NCI-H1694 (cell line): ENCODE measurements at places on chromosomes 5 and 9.

DNA sequence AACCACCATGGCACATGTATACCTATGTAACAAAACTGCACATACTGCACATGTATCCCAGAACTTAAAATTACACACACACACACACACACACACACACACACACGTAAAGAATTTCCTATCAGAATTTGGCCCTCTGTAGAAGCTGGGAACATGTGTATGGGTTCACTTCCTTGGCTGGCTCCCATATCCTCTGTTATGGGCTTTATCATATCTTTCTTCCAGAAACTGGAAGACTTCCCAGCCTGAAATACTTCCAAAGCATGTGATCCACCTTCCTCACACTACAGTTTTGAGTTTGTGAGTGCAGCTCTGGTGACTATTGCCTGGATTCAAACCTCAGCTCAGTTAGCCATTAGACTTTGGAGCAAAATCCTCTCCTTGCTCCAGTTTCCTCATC is 78.6 kb upstream of the GDNF start:
- no peak for DNase-seq

- no peak for DNase-seq
Measured at GRCh38 chr5:169651526-169651925, 14.5 kb downstream of the DOCK2 start.

DNA sequence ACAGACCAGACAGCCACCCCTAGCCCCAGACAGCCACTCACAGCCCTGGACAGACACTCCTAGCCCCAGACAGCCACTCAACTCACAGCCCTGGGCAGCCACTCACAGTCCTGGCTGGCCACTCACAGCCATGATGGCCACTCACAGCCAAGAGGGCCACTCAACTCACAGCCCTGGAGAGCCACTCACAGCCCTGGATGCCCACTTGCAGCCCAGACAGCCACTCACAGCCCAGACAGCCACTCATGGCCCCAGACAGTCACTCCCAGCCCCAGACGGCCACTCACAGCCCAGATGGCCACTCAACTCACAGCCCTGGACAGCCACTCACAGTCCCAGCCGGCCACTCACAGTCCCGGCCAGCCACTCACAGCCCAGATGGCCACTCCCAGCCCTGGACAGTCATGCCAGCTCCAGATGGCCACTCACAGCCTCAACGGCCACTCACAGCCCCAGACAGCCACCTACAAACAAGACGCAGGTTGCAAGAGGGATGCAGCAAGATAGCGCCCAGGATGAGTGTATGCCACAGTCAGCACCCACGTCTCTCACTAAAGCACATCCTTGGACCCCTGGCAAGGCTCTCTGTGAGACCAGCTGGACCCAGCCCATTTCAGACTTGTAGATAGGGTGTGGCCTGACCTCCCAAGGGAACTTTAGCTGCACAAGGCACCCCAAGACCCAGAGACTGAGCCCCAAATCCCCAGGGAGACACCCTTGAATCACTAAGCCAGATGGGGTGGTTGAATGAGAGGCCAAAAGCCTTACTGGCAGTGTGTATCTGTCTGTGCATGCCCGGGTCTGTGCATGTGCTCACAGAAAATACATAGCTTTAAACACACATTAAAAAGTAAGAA is 22.4 kb downstream of the ZDHHC11B start:
- DNase-seq: no peak

DNA sequence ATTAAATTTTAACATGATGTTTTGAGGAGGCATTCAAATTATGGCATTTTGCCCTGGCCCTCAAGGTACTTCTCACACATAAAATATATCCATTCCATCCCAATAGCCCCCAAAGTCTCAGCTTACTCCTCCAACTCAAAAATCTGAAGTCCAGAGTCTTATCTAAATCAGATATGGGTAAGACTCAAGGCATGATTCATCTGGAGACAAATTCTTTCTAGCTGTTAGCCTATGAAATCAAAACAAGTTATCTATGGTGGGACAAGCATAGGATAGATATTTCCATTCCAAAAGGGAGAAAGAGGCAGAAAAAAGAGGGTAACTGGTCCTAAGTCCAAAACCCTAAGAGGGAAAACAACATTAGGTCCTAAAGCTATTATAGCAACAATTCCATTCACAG is 408.4 kb downstream of the ZNF608 start:
- no peak for DNase-seq

DNA sequence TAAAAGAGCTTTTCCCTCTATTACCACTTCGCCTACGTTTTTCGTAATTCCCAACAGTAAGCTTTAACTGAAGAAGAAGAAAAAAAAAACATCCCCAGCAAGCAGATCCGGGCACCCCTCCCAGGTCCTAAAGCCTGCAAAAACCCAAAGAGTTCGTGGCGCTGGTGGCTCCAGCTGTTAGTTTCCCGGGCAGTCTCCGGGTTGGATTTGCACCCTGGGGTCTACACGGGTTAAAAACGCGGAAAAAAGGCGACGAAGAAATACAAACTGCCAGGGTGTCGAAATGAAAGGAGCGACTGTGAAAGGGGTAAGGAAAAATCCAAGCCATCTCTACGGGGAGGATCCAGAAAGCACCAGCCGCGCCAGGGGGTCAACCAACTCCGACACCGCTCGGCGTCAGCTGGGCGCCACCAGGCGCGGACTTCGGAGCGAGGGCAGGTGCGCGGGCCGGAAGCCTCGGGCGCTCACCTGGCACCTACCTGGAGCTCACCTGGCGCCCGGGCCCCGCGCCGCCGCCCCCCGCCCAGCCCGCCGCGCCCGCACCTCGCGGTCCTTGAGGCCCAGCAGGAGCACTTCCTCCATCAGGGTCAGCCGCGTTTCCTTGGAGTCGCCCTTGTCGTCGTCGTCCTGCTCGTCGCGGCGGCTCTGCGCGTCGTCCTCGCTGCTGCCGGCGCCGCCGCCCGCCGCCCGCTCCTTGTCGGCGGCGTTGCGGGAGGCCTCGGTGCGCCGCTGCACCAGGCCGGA is 680 bp downstream of the GOLPH3 start:
- peak; percentile 64 for DNase-seq

- no peak for DNase-seq
Measured at GRCh38 chr5:97165726-97166125, 17.3 kb downstream of the RIOK2 start.

DNA sequence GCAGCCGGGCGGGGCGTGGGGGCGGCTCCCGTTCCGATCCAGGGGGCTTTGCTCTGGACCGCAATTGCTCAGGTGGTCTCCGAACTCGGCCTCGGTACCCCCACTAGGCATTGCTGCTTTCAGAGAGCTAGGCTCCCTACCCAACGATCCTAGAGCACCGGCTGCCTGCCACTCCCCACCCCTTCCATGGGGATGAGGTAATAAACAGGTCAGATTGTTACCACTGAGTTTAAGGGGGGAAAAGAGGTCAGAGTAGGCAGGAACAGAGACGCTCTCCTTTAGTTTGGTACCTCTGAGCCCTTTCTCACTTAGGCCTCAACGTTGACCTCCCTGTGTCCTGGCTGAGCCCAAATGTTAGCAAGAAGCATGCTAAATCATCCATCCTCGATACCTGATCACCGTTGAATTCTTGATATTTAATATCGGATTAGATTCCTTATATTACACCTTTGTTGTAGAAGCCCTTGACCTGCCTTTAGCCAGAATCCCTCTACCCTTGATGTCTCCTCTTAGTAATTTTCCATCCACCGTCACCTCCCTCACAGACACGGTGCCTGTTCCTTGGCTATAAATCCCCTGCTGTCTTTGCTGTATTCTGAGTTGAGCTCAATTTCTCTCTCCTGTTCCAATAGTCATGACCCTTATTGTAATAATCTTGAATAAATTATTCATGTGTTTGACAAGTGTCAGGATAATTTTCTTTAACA is 588 bp upstream of the PLPP1 start:
- DNase-seq: no peak

GRCh38 chr9:557601-558201 is 283.8 kb upstream of the DMRT1 start:
- DNase-seq: no peak

GRCh38 chr5:147208134-147208533 is 26.7 kb upstream of the STK32A start:
- DNase-seq: no peak

- DNase-seq: no peak
Measured at GRCh38 chr5:31983851-31984250, 190.3 kb downstream of the GOLPH3 start.

DNA sequence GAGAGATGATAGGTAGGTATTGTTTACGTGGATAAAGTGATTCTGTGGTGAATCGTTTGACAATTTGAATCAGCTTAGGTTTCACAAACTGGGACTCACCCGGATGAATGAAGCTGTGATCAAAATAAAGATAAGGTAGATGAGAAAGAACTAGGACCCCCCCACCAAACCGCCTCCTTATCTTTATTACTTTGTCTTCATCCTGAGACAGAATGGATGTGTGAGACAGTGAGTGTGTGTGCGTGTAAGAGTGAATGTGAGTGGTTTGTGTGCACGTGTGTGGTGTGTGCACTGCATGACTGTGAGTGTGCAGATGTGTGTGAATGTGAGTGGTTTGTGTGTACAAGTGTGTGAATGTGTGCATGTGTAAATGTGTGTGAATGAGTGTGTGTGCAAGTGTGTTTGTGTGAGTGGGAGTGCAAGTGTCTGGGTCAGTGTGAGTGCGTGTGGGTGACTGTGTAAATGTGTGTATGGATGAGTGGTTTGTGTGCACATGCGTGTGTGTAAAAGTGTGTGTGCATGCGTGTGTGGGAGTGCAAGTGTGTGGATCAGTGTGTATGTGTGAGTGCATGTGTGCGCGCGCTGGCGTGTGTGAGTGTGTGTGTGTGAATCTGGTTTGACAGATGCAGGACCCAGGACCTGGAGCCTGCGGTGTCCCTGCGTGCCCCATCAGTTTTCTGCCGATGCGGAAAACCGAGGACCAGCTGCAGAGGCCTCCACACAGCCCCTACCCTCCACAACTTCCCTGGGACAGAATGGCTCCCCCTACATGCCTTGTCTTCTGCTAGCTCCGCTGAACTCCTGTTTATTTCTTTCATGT is 11.4 kb upstream of the ENG start:
- DNase-seq: no peak

- DNase-seq: no peak
Measured at GRCh38 chr5:59540366-59540765, 353.2 kb downstream of the PDE4D start.

- no peak for DNase-seq
Measured at GRCh38 chr5:143506836-143507552, 103.5 kb upstream of the NR3C1 start.

- peak; percentile 14 for DNase-seq
Measured at GRCh38 chr5:82365744-82366228, 87.6 kb upstream of the RPS23 start.

DNA sequence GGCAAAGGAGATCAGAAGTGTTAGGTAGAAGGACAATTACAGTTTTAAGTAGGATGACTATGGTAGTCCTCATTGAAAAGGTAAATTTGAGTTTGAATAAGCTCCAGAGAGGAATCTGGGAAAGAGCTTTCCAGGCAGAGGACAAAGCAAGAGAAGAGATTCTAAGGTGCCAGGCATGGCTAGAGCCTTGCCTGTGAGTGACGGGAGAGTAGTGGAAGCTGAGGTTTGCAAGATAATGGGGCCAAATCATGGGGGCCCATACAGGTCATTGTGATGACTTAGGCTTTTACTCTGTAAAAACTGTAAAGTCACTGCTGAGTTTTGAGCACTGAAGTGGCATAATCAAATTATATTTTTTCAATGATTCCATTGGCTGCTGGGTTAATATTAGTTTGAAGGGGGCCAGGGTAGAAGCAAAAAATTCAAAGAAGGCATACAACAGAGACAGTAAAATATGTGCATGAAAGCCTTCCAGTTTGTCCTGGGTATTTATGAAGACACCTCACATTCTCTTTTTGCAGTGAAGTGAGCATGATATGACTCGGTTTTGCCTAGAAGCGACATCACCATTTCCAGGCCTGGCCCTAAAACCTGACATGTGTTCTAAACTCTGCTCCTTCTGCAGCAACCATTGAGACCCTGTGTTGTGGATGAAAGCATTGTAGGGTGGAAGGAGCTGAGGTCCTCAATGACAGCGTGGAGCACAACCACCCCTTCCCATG is 279.8 kb upstream of the TNC start:
- no peak for DNase-seq

DNA sequence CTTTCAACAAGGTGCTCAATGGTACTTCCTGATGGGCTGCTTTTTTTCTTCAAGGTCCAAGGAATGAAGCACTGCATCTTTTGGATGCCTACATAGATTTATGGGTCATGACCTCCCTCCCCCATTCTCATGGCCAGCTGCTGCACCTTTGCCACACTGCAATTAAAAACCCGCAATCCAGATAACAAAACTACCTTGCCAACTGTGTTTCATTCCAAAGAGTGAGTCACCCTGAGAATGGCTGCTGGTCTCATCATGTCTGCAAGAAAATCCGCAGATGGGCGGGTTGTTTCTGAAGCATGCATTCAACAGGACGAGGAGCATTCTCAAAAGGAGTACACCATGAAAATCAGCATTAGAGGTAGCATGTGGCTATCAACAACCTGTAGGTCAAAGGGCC is 139.8 kb downstream of the ELAVL2 start:
- DNase-seq: no peak

DNA sequence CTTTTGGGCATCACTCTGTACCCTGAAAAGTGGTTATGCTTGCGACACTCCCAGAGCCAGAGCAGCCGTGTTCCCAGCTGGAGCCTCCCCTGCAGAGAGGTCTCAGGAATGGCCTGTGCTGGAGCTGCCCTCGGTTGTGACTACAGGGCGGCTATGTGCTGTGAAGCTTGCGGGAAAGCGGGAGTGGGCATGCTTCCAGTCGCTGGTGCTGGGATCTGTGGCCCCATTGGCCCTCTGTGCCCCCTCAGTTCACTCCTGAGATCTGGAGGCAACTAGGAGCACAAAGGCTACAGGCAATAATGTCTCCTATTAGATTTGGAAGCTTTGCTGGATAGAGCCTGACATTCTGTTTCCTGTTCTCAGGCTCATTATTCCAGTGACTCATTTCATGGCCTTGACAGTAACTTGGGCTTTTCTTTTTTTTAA is 56.9 kb downstream of the GPR107 start:
- DNase-seq: no peak

DNA sequence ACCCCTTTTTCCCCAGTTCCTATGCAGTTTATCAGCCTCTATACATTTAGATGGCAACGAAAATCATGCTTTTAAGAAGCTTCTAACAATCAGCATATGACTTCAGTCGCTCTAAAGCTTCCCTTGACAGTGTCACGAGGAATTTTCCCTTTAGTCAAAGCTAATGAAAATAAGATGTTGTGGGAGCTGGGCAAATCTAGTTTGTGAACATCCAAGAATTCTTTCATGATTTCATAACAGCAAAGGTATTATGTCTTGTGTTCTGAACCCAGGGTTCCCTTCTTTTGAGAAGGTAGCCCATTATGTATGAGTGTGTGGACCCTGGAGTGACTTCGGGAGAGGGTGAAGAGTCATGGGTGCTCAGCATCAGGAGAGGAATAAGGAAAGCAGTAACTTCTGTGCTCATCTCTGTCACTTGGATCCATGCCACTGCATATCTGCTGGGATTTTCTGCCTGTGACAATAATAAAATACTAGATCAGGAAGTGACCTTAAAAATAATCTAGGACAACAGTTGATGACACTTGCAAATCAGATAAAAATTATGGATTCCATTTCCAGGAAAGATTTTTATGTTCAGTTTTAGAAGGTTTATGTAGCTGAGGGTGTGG is 102.4 kb downstream of the PCSK1 start:
- no peak for DNase-seq

GRCh38 chr9:86674487-86674886 is 272.8 kb downstream of the GAS1 start:
- DNase-seq: no peak

- no peak for DNase-seq
Measured at GRCh38 chr9:136854842-136855460, 2.8 kb downstream of the MAMDC4 start.
